Activated gamma-delta T cell treated with Interleukin-2 at 50 U/mL for 16 hours (primary cell): ENCODE measurements at places on chromosomes 1 and 21.

GRCh38 chr1:187411118-187411517, 582.4 kb downstream of the PLA2G4A start:
- no peak for DNase-seq

DNA sequence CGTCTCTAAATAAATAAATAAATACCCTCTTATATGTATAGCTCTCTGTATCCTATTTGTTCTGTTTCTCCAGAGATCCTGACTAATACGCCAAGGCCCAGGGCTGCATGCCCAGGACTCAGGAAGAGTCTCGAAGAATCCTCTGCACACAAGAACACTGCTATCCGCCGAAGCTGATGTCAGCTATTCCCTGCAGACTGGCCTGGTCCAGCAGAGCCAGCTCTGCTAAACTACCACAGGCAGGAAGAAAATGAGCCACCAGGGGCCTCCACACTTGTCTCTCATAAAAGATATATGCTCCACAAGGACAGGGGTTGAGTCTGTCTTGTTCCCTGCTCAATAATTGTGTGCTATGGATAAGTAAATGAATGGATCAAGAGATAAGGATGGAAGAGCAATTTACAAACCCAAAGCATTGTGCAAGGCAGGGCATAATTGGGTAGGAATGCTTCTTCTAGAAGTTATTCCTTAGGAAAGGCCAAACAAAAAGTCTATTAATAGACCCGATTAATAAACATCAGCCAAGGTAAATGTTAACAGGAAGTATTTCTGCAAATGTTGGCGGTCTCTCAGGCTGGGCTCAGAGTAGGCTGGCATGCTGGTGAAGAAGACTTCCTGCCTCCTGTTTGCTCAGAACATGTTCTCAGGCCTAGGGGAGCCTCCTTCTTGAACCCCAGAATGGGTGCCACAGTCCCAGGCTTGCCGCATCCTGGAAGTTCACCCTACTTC, 26.3 kb upstream of the MAN1C1 start:
- no peak for DNase-seq

- DNase-seq = no peak
Observed at GRCh38 chr1:109158433-109158832, 44.5 kb downstream of the ELAPOR1 start.

DNA sequence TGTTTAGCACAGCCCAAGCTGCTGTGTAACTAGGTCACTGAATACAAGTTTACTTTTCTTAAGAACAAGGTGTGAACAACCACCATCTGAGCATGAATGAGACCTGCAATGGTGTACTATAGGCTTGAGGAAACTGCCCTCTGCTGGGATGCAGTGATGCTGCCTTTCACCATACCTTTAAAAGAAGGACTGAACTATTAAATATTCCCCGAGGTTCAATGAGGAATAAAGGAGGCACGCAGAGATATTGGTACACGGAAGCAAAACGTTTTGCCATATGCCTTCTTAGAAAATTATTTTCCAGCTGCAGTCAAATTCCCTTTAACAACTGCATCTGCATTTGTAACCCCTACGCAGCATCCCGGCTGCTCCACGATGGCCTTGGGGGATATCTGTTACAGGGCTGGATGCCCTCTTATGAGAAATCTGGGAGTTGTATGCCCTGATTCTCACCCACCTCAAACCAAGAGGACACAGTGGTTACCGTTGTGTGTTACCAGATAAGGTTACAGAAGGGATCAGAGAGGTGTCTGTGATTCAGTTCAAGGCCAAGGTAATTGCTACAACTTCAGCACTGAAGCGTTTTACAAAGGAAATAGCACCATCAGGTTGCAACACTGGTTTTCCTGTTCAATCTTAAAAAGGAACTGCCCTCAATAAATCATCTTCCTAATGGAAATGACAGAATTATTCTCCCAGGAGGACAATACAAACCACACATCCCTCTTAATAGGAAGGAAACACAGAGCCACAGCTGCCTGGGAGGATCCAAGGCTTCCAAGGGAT, 470.5 kb downstream of the LTN1 start:
- DNase-seq = no peak

DNA sequence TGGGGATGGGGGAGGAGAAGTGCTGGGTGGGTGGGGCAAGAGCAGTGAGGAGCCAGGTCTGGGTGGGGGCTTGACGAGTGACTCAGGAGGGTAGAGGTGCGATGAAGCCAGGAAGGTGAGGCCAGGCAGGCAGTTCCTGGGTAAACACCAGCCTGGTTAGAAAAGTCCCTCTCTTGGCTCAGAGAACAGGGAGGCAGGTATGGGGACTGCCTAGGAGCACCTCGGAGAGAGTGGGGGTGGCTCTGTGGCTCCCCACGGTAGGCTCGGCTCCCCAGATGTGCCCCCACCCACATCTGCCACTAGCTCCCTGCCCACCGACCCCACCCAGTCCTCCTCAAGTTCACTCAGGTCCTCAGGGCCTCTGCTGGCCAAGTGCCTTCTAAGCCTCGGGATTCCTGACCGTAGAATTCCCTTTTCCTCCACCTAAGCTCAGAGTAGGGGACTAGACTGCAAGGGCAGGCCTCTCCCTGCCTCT, 1.2 kb downstream of the HSPG2 start:
- DNase-seq = no peak

GRCh38 chr1:76835203-76835602, 32.1 kb upstream of the ST6GALNAC5 start:
- no peak for DNase-seq

- DNase-seq = peak; percentile 51
Observed at GRCh38 chr1:41812051-41812450, 106.7 kb downstream of the HIVEP3 start.

- DNase-seq = no peak
Observed at GRCh38 chr1:94719926-94720793, 100.0 kb upstream of the SLC44A3 start.

GRCh38 chr21:35127026-35127425, 77.9 kb upstream of the RUNX1 start:
- no peak for DNase-seq

DNA sequence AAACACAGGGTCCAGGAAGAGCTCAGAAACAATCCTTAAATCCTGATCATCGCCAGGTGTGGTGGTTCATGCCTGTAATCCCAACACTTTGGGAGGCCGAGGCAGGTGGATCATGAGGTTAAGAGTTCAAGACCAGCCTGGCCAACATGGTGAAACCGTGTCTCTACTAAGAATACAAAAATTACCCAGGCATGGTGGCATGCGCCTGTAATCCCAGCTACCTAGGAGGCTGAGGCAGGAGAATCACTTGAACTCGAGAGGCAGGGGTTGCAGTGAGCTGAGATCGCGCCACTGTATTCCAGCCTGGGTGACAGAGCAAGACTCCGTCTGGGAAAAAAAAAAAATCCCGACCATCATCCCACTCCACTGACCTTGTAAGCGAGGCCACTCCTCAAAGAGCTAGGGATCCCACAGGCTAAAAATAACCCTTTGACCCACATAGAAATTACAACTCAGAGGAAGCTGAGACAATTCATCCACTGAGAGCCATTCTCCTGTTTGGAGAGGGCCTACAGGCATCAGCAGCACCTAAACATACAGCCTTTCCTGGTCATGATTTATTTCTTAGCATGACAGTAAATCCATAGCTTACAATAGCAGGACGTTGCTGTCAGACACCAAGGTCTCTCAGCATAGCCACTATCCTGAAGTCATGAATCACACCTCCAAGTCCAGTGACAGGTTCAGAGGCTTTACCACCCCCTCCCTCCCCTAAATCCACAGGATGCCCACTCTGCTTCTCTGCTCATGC, 66.7 kb downstream of the TGFBR3 start:
- no peak for DNase-seq

GRCh38 chr1:33743221-33743998, 120.5 kb upstream of the HMGB4 start:
- no peak for DNase-seq

GRCh38 chr1:217003355-217003754, 280.1 kb upstream of the ESRRG start:
- no peak for DNase-seq

DNA sequence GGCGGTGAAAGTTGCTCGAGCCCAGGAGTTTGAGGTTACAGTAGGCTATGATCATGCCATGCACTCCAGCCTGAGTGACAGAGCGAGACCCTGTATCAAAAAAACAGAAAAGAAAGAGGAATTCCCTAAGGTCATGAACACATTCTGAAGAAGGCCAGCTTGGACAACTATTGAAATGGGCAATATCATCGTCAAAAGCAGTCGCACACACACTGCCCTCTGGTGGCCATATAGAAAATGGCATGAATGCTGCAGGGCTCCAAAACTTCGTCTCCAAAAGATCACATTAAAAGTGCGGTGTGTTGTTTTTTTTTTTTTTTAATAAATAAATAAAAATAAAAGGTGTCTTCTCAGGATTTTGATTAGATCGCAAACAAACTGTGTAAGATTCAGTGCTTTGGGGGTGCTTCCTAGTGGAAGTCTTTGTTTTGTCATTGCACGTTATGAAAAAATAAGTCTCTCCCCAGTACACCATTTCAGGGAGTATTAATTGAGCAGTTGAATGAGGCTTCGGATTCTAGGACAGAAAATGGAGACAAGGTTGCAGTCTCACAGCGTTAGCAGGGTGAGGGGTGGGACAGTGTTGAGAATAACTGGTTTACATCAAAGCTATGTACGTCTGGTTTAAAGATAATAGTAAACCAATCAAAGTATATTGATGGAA, 87.5 kb upstream of the FMN2 start:
- DNase-seq = no peak

DNA sequence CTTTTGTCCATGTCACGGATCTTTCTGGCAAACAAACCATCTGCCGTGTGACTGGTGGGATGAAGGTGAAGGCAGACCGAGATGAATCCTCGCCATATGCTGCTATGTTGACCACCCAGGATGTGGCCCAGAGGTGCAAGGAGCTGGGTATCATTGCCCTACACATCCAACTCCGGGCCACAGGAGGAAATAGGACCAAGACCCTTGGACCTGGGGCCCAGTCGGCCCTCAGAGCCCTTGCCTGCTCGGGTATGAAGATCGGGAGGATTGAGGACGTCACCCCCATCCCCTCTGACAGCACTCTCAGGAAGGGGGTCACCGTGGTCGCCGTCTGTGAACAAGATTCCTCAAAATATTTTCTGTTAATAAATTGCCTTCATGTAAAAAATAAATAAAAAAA, 35.9 kb upstream of the NBL1 start:
- DNase-seq = no peak

DNA sequence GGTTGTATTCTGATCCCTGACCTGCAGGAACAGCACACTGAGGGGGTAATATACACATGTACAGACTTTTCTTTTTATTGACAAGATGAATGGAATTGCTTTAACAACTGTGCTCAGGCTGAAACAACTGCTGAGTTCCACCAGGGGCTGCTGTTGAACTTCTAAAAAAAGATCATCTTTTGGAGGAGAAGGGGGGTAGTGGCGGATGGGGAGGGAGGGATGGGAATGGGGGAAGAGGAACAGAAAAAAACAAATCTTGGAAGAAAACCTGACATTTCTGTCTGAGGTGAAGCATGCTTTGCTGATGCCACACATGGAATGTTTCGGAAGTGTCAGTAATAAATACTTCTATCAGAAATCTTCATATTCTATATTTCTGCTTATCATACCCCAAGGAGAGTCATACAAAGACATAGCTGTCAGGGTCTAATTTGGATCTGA, 75.0 kb downstream of the RWDD3 start:
- DNase-seq = no peak

GRCh38 chr1:1353389-1354151, 4.4 kb upstream of the DVL1 start:
- no peak for DNase-seq

- no peak for DNase-seq
Observed at GRCh38 chr21:33395891-33396331, 7.3 kb upstream of the IFNGR2 start.

DNA sequence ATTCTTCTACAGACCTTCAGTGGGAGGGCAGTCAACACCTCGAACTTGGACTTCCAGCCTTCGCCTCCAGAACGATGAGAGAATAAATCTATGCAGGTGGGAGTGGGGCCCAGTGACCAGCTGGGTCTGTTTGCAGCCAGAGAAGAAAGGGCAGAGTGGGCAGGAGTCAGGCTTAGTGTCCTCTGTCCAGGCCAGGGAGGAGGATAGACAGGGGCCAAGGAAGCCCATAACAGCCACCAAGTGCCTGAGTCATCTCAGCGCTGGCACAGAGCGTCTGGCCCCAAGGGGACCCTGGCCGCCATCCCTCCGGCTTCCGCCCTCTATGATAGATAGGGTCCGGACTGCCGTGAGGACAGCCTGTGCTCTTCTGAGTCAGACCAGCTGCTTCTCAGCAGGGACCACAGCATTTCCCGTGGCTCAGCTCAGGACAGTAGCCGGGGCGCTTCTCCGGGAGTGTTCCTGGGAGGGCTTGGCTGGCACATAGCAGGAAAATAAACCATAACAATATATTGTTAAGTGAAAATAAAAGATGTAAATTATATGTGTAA, 133.1 kb upstream of the C1orf174 start:
- no peak for DNase-seq

DNA sequence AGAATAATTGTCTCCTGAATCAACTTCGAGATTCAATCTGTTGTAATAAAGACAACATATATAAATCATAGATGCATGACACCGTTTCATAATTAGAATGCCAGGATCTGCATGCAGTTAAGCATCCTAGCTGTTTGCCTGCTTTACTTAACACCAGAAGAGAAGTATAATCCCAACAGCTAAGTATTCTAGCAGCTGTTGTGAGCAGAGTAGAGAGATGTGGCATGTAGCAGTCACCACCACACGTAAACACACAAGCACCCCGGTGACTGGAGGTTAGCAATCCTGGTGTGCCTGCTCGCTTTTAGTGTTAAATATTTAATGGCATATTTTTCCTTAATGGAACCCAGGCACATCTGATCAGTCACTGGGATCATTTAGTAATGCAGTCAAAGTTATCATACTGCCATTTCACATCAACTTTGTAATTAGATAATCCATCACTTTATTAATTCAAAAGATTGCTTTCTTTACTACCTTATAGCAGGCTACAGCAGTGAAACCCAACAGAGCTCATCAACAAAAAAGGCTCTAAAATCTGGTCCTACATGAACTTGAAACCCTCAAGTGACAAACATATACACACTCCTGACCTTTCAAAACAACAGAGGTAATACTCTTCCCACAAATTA, 187.9 kb downstream of the SMYD3 start:
- no peak for DNase-seq

DNA sequence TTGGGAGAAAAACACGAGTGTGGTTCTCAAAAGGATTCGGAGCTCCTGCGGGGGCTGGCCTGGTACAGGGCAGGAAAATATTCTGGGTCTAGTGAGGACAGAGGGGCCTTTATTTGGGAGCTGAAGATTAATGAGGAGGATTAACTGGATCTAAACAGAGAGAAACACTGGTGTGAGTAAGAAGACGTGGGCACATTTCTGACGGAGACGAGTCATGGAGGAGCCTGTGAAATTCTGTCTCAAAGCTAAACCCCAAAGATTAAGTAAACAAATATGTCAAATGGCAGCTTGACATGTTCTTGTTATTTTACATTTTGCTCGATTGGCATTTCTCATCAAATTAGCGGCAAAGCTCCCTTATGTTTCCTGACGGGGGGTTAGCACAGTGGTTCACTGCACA, 12.8 kb downstream of the PROK1 start:
- no peak for DNase-seq

GRCh38 chr1:233549917-233550316, 64.0 kb upstream of the KCNK1 start:
- DNase-seq = no peak

- DNase-seq = no peak
Observed at GRCh38 chr1:198272492-198272891, 115.7 kb downstream of the NEK7 start.
